Amniotic epithelial cell (primary cell): ENCODE measurements at places on chromosomes 1 and 21.
A peak's percentile ranks its signal among the peaks of the same experiment; 100 is the strongest.

GRCh38 chr1:172323686-172324085 lies 96.8 kb upstream of the C1orf105 start:
- no peak for DNase-seq

DNA sequence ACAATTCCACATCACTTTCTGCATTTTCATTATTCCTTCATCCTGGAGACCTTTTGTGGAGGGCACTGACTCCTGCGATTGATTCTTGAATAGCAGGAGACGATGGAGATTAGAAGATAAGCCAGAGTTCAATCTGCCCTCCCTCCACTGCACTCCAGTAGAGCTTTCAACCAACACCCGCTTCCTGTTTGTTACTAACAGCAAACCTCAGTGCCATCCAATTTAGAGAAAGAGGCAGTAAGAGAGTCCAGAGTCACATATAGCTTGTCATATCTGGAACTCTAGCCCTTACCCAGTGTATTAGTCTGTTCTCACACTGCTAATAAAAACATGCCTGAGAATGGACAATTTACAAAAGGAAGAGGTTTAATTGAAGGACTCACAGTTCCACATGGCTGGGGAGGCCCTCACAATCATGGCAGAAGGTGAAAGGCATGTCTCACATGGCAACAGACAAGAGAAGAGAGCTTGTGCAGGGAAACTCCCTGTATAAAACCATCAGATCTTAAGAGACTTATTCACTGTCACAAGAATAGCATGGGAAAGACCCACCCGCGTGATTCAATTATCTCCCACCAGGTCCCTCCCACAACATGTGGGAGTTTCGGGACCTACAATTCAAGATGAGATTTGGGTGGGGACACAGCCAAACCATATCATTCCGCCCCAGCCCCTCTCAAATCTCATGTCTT lies 55.9 kb downstream of the PCBP3 start:
- DNase-seq: no peak

DNA sequence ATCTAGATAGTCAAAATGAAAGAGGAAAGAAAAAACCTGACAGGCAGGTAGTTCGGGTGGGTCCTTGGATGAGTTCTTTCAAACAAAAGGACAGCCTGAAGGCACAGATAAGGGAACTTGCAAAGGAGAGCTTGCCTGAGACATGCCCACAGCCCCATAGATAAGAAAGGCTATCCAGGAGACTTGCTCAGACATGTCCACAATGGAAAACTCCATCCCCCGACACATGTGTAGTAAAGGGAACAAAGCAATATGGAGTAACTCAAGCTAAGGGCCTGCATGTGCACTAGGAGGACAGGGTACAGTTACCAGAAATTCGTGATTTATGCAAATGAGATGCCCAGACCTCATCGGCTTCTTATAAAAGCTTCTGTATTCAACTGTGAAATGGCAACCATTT lies 281.5 kb downstream of the NEGR1 start:
- peak; percentile 7 for DNase-seq

- no peak for DNase-seq
These were observed 11.0 kb downstream of the ZBTB7B start for GRCh38 chr1:155013632-155014031.

GRCh38 chr1:93842750-93843500 lies 36.1 kb downstream of the DNTTIP2 start:
- peak; percentile 38 for DNase-seq

GRCh38 chr1:27374362-27375086 lies at the start of gene FCN3:
Gene FCN3, minus strand, starts transcription at chr1:27374824. Its CDS starts 6 bp downstream, at chr1:27374818.
- DNase-seq: no peak

DNA sequence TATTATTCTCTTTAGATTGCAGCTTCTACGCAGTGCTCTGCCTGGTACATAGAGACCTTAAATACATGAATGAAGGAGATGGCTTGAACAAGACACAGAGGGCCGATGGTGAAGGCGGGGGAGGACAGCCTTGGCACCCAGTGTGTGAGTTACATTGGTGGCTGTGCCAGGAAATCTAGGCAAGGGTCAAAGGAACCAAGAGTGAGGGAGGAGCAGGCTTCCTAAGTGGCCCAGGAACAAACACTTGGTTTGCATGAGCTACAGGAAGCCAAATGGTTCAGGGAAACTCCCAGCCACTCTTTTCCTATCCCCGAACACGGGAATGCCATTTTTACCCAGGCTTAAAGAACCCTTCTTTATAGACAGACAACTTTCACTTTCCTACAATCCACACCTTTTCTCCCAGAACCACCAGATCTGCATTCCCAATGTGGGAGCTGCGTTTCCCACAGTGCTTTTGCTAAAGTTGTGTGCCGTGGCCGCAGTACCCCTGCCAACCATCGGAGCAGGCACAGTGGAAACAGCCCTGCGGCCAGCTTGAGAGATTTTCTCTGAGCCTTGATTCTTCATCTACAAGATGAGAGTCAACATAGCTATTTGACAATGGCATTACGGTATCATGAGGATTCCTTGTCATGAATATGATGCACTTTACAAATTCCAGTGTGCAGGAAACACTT lies 3.5 kb upstream of the CLEC20A start:
- DNase-seq: no peak

DNA sequence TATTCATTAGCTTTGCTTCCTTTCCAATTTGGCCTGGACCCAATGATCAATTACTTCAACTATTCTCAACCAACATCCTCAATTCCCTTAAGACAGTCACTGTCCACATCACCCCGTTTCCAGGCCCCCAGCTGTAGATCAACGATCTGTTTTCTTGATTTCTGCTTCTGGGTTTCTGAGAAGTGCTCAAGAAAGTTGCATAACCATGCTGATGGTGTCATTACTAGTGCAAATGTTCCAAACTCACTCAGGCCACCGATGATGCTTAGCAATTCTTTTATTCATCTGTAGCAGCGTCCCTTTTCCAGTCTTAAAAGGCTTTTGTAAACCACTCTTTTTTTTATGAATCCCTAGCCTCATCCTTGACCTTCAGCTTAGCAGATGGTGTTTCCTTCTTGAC lies 155.8 kb upstream of the PTGFR start:
- DNase-seq: no peak

GRCh38 chr1:198544265-198544664 lies 3.8 kb upstream of the ATP6V1G3 start:
- no peak for DNase-seq

DNA sequence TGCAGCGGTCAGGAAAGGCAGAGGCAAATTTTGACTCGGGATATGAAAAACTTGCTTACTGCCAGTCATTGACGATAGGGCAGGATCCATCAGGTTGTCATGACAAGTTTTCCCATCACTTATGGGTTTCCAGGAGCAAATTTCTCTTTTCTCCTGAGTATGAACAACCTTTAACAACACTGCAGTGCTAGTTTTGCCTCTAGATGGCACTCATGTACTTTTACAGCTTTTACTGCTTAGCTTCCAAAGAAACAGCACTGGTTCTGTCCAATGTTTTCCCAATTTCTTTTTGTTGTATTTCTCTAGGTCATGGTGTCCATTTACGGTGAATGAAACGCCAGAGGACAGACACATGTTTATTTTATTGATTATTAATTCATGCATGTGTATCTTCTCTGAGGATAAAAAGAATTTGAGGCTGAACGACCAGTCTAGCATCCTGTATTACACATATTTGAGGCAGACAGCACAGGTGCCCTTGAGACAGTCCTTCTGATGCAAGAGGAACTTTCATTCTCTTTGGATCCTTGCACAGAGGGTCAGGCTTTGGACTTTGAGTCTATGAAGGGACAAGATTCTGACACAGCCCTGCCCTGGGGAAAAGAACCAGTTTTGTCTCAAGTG lies 112.3 kb upstream of the TRABD2B start:
- DNase-seq: peak; percentile 63

DNA sequence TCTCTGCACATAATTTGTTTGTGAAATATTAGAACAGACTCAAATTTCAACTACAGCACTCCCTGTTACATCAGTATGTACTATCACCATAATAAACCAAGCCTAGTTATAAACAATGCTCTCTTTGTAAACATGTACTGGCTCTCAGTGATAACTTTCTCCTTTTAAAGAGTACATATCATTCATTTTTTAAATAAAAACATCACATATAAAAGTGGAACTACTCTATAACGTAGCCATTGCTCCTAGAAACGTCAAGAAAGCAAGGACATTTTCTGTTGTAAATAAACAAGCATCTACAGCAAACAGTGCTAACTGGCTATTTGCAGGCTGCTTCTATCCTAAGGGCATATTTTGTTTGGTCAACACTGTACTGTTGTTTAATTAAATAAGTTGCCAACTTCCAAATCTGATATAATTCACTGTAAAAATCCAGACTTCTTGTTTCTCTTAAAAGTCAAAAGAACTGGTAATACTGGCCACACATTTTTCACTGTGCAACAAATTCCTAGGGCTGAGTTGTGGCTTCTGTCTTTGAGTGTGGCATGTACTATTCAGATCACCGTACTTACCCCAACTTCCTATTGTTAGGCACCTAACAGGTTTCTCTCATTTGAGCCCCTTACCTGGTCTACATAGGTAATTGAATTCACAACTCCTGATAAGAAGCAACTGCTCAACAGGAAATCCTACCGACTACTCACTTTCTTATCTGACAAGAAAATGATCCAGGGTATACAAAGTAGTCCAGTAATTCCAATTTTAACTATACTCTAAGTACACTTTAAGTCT lies 111.9 kb downstream of the DENND1B start:
- no peak for DNase-seq

DNA sequence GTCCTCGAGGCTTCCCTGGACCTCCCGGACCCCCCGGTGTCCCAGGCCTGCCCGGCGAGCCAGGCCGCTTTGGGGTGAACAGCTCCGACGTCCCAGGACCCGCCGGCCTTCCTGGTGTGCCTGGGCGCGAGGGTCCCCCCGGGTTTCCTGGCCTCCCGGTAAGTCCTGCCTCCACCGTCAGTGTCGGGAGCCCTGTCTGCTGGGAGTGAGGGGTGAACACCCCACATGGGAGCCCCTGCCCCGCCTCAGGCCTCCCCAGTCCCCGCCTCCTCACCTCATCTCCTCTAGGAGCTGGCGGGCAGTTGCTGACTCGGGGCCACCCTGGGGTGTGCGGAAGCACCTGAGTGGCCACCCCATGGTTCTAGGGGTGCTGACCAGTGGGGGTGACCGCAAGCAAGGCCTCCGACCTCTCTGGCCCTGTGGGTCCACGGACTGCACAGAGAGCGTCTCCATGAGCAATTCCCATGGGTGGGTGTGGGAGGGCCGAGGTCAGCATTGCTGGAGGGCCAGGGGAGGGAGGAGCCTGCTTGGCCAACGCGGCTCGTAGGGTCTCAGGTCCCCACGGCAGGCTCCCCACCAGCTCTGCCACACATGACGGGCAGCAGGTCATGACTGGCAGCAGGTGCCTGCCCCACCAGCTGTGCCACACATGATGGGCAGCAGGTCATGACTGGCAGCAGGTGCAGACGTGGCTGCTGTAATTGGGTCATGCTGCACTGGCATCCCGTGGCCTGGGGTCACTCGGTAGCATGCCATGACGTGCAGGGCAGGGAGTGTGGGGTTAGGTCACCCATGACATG lies 61.3 kb downstream of the SLC19A1 start:
- DNase-seq: no peak

GRCh38 chr1:31510853-31511789 lies 65.2 kb upstream of the TINAGL1 start:
- DNase-seq: no peak

DNA sequence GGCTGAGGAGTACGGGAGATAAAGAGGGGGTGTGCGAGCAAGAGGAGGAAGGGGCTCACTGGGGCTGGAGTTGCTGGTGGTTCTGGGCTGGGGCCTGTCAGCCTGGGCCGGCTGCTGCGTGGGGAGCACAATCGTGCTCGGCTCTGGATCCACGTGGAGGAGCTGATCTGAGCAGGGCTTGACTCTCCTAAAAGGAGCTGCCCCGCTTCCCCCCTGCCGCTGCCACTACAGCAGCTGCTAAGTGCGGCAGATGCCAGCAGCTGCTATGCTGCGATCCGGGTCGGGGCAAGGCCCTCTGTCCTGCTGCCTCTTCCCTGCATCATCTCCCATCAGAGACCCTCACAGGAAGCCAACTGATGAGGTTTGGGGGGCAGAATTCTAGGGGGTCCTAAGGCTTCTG lies 165.9 kb downstream of the PCBP3 start:
- DNase-seq: no peak

GRCh38 chr1:165632491-165632890 lies 1.5 kb downstream of the MGST3 start:
- no peak for DNase-seq

DNA sequence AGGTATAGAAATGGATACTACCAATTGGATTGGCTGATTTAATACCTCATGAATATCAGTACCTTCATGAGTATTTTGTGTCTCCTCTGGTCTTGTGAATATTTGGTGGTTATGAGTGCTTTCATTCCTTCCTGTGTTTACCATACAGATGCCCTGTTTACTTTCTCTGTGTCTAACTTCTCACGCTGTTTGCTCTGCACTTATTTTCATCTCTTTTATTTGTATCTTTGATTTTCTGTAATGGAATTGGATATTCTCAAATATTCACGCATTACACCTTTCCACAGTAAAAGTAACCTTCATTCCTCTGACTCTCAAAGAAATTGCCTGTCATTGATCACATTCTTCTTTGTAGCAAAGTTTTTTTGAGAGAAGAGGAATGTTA lies 16.8 kb downstream of the CNST start:
- no peak for DNase-seq

GRCh38 chr1:183783767-183784637 lies 20.9 kb upstream of the RGL1 start:
- DNase-seq: peak; percentile 65

- peak; percentile 65 for DNase-seq
These were observed 35.3 kb upstream of the FCER1A start for GRCh38 chr1:159266832-159267231.

GRCh38 chr1:182601913-182602312 lies 2.3 kb downstream of the RGS16 start:
- DNase-seq: no peak

DNA sequence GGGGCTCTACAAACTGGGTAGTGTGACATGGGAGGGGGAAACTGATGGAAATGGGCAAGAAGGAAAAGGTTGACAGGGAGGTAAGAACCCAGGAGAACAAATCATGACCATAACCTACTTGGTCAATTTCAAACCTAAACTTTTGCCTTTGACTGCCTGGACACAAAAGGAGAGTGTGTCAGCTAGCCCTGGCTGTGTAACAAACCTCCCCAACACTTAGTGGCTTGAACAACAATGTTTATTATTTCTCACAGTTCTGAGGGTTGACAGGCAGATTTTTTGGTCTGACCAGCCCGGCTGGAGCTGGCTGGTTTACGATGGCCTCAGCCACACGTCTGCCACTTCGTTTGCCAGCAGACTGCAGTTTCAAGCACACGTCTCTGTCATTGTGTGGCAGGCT lies 92.5 kb downstream of the WDR4 start:
- DNase-seq: no peak

GRCh38 chr1:53893999-53894636 lies at the start of gene DIO1:
Gene DIO1, plus strand, starts transcription at chr1:53894187. Its CDS starts 24 bp downstream, at chr1:53894211.
- DNase-seq: no peak
